Substantia nigra (tissue), 51 donors: ENCODE measurements at places on chromosomes 16 and 17.

DNA sequence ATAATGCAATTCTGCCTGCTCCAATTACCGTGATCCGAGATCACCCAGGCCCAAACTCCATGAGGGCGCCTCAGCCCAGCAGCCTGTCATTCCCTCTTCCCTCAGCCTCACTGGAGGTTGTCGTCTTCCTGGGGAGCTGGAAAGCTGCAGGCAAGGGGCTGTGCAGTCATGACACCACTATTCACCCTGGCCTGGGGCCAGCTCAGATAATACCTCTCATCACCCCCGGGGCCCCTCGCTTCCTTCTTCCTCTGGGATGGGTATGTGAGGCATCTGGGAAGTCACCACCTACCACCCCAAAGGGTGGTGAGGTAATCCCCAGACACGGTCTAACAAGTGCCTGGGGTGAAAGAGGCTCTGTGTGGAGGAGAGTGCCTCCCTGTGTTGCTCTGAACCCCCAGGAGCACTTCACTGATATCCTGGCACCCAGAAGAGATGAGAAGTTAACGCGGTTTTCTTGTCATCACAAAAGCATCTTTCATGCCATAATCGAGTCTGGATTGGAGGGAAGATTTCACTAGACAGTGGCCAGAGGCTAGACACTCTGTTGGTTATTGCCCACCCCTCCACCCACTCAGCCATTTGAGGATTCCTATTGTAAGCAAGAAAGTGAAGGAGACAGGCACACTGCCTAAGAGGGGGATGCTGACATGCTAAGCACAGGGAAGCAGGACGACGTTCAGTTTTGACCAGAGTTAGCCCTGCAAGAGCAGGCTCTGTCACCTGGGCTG is 18.4 kb downstream of the CFAP20 start:
- no peak for DNase-seq

- DNase-seq: peak; percentile 28
These were observed 295.3 kb upstream of the PMFBP1 start for GRCh38 chr16:72467157-72467759.

- no peak for DNase-seq
These were observed 171.8 kb upstream of the GSE1 start for GRCh38 chr16:85441189-85441889.

- no peak for DNase-seq
These were observed 36.3 kb downstream of the LYRM9 start for GRCh38 chr17:27856676-27857432.

DNA sequence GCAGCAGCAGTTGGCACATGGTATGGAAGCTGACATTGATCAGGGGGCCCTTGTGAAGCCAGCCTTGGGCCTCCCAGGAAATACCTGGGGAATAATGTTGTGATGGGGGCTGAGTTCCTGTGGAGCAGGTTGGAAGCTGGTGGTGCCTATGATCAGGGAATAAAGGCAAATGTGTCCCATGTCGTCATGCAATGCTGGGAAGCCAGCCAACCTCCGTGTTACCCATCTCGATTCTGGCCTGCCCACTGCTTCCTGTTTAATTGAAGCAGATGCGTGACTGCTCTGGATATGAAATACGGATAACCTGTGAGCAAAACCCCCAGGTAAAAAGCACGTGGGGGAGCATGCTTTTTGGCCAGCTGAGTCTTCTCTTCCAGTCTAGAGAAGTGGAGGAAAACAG is 580.4 kb upstream of the HSBP1 start:
- DNase-seq: no peak

- no peak for DNase-seq
These were observed 16.7 kb upstream of the C16orf78 start for GRCh38 chr16:49356728-49357488.

- no peak for DNase-seq
These were observed 27.2 kb downstream of the ABCC3 start for GRCh38 chr17:50661795-50662391.

DNA sequence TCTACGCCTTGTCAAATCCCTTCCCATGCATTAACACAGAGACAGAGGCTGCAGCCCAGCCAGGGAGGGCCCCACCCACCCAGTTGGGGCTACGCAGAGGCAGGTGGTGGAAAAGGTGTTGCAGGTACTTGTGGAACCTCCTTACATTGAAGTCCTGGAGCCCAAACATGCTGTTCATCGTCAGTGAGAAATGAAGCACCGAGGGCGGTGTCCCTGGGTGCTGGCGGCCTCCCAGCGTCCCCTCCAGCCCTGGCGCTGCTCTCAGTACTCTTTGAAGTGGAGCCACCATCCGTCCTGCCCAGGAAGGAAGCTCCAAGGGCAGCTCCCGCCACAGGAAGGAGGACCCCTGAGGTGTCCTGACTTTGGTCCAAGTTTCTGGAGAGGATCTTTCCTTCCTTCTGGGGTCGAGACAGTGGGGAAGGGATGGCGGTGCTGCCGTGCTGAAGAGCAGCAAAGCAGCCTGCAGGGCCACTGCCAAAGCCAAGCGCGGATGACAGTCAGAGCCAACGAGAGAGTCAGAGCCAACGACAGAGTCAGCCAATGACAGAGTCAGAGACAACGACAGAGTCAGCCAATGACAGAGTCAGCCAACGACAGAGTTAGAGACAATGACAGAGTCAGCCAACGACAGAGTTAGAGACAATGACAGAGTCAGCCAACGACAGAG is 23.4 kb downstream of the LMF1 start:
- no peak for DNase-seq

GRCh38 chr17:59361386-59361785 is 29.9 kb downstream of the YPEL2 start:
- DNase-seq: no peak

GRCh38 chr16:30746638-30747175 is 1.5 kb upstream of the PHKG2 start:
- no peak for DNase-seq

- no peak for DNase-seq
These were observed 26.1 kb downstream of the MRPS23 start for GRCh38 chr17:57823469-57824401.

GRCh38 chr17:81249223-81250040 is 10.3 kb downstream of the NDUFAF8 start:
- no peak for DNase-seq

DNA sequence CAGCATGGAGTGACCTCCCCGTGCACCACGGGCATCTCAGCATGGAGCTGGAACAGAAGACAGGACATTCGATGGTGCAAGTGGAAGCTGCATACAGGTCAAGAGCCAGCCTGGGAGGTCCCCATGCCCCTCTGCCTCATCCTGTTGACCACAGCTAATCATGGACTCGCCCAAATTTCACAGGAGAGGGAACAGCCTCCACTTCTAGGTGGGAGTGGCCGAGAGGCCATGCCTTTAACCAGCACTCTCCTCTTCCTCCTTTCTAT is 3.8 kb upstream of the SLC47A2 start:
- DNase-seq: no peak

- no peak for DNase-seq
These were observed 210.2 kb downstream of the KATNIP start for GRCh38 chr16:27759967-27760788.
